Stimulated activated CD8-positive, alpha-beta memory T cell treated with anti-CD3 and anti-CD28 coated beads, Interleukin-4, amount 100 ng/mL, for 4 hours (primary cell): ENCODE measurements at places on chromosomes 11 and 22.

DNA sequence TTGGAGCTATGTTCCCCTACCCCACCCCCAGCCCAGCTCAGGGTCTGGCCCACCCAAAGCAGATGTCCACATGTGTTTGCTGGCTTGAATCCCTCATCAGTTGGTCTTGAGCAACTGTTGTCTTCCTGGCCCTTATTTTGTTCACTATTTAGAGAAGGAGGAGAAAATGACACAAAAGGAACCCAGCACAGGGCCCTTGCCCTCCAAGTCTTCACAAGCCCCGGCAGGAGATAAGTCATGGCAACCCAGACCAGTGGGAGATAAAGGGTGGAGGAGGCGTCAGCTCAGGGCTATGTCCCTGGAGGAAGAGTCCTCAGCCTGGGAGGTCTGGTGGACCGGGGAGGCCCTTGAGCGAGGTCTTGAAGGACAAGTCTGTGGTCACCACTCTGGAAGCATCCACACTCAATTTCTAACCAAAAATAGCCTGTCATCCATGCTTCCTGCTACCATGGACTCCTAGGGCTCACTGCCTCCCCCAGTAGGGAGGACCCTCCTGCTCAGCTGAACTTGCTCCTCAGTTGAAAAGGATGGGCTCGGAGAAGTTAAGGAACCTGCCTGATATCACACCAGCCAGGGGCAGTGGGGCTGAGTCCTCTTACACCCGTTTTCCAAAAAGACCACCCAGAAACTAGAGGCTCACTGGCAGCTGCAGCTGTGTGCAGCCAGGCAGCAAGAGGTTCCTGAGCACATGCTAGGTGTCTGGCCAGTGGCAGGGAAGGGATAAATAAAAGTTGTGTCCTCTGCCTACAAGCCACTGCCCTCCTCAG lies 1.8 kb upstream of the RAB3IL1 start:
- no peak for DNase-seq

DNA sequence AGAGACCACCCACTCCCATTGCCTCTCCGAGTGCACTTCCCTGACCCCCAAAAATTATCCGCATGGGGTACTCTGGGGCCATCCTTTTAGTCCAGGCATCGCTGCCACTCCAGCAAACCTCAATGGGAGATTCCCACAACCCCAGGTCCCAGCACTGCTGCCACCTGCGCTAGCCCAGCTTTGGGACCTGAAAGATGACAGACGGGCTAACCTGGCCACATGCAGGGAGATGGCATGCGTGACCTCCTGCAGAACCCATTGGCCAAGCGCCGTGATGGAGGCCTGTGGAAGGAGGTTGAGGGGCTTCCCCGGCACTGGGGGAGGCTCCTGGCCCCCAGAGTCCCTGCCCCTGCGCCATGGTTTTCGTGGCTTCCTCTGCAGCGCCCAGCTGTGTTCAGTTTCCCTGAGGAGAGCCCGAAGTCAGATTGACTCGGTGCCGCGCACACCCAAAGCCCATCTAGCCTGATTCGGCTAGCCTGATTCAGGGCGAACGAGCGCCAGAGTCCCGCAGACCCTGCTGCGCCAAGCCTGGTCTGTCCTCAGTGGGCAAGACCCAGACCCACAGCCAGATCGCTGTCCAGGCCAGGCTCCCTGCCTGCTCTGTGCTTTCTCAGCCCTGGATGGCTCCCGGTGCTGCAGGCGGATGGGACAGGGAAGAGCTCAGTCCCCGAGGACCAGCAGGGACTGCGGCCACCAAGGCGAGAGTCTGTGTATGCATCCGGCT lies 751 bp upstream of the WNT7B start:
- no peak for DNase-seq

DNA sequence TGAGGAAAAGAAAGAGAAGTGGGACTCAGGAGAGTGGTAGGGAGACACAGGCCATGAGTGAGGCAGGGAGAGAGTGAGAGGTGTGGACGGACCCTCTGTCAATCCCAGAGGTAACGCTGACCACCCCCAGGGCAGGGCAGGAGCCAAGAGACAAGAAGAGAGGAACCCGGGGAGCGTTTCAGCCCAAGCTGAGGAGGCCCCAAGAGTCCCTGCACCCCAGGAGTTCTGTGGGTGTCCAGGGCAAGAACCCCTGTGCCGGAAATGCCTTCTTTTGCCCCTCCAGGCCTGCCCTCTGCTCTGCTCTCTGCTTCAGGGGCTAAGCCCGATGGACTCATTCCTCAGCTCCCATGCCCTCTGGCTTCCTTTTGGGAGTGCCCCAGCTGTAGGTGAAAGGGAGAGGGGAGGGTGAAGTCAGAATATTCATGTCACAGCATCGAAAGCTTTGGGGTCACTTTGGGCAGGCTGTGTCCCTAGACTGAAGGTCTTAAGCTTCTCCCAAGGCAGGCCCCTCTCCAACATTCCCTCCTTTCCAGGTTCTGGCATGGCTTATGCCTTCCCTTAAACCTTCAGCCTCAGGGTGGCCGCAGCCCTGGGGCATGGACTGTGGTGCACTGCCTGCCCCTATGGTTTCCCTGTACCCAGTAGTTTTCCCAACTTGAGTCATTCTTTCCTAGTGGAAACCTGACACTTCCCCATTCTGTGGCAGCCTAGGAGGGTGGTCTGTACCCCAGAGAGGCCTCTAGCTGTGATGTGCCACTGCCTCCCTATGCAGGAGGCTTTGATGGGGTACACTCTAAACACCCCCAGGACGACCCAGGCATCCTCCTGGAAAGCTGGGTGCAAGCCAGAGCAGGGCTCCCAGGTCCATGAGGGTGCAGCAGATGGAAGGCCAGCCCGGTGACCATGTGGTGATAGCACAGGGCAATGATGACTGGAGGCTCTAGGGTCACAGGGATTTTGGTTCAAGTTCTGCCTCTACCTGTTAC lies 27.1 kb downstream of the MYEOV start:
- DNase-seq = no peak

- DNase-seq = no peak
Observed at GRCh38 chr11:96287822-96288439, 55.1 kb downstream of the MAML2 start.

DNA sequence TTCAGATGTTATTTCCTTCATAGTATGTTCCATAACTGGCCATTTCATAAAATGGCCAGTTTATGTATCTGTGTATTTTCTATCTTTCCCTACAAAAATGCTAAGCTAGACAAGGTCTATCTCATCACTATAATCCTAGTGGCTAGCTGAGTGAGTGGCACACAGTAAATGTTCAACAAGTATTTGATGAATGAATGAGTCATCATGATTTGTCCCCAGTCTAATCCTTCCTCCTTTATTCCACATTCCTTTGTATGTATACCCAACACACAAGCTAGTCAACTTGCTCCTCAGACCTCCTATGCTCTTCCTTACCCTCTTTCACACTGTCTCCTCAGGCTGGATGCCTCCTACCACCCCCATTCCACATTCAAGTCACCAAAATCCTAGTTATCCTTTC lies 12.5 kb downstream of the APLNR start:
- no peak for DNase-seq

- DNase-seq = no peak
Observed at GRCh38 chr11:122647736-122648275, 7.7 kb upstream of the UBASH3B start.

DNA sequence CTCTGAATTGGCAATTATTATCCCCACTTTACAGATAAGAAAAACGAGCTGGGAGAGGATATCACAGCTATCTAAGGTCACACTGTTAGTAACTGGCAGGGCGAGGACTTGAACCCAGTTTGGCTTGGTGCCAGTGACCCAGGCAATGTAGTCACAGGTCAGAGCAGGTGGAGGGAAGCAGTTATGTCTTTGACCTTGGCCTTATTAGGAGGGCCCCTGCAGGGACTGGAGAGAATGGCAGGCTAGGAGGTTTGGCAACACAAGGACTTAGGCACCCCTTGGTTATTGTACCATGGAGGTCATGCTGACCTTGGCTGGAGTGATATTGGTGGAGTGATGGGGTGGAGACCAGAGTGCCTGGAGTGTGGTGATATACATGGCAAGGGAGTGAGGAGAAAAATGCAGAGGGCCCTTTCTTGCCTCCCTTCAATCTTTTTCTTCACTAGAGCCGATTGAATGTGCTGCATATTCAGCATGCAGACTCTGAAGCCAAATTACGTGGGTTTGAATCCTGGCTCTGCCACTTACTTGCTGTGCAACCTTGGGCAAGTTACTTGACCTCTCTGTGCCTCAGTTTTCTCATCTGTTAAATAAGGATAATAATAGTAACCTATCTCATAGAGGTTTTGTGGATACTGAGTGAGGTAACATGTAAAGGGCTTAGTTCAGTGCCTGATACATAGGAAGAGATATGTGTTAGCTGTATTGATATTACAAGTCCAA lies 92.7 kb upstream of the TBCEL start:
- no peak for DNase-seq

- DNase-seq = no peak
Observed at GRCh38 chr11:14079011-14079410, 116.5 kb downstream of the SPON1 start.

GRCh38 chr11:105241136-105241535 lies 101.6 kb upstream of the CARD18 start:
- no peak for DNase-seq

GRCh38 chr22:44505796-44506354 lies 7.8 kb upstream of the RTL6 start:
- DNase-seq = no peak

GRCh38 chr11:117713538-117713991 lies 83.5 kb downstream of the DSCAML1 start:
- no peak for DNase-seq

DNA sequence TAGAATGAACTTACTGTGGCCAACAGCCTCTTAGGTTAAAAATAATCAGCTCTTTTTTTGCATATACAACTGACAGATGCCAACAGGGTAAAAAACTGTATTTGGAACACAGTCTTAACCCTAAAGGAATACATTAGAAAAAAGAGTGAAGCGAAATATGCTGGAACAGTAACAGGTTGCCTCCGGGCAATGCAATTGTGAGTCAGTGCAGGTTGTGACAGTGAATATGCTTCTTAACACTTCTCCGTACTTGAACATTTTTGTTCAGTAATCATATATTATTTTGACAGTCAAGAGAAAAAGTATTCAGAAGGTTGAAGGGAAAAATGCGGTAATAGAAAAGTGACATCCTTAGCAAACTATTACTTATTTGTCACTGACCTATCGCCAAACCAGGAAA lies 98.5 kb downstream of the DBX1 start:
- DNase-seq = no peak

DNA sequence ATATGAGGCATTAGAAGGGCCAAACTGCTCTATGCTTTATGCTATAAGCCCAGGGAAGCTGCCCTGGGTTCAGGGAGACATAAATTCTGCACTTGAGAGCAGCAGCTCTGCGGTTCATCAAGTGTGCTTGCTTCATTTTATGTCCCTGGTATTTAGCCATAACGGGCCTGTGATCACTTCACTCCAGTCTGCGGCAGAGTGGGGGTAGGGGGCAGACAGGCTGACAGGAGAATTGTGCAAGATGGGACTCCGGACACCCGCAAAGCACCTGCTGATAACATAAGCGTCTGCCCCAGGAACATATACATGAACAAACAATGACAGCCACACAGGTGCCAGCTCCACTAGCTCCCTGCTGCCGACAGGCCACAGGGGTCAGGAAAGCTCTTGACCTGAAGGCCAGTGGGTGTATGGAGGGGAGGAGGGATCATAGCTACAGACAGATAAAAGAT lies 56.1 kb downstream of the SMCO4 start:
- DNase-seq = no peak

GRCh38 chr11:2105511-2105910 lies 33.7 kb downstream of the IGF2 start:
- no peak for DNase-seq

- no peak for DNase-seq
Observed at GRCh38 chr11:104164028-104164520, at the start of gene PDGFD. TSS of gene PDGFD (minus strand) at chr11:104164147.

GRCh38 chr11:37087650-37088572 lies 489.9 kb upstream of the RAG2 start:
- no peak for DNase-seq
